Regular cardiac myocyte (primary cell): ENCODE measurements at places on chromosomes 13 and 19. TPM values are rescaled to one million over a fixed set of nuclear protein-coding genes. Genes with fewer than 3 reads are reported as not detected.

ONECUT3 gene
- total RNA-seq = not detected in 2 replicates

LILRB4 gene
- total RNA-seq = not detected in 2 replicates

ZNF442 gene
- total RNA-seq = 6.3 and 12.7 TPM in 2 replicates

MIA gene
- 0.85 TPM in 1 of 2 replicates, not detected in the other for total RNA-seq

PROZ gene
- not detected in 2 replicates for total RNA-seq
